ENCODE measurements at places on chromosomes 6 and 20.

DNA sequence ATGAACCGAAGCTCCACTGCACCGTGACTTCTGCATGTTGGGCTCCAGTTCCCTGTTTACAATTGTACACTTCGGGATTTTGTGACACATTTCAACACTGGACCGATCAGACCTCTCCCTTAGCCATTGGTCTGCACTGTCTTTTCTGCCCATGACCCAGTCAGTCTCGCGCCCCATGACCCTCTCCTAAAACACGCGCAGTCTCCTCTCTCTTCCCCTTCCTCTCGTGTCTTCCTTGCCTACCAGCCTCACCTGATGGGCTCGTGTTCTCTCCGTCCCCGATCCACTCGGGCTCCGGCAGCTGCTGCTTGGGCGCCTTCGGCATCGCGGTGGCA is 535 bp upstream of the ABCF1 start:
- DNase-seq, result no peak

- DNase-seq, result no peak
Observed at GRCh38 chr6:132659082-132659481, at the start of gene TAAR1. Gene TAAR1, minus strand, starts transcription at chr6:132659182. Its CDS starts 13,179 bp downstream, at chr6:132646003.

DNA sequence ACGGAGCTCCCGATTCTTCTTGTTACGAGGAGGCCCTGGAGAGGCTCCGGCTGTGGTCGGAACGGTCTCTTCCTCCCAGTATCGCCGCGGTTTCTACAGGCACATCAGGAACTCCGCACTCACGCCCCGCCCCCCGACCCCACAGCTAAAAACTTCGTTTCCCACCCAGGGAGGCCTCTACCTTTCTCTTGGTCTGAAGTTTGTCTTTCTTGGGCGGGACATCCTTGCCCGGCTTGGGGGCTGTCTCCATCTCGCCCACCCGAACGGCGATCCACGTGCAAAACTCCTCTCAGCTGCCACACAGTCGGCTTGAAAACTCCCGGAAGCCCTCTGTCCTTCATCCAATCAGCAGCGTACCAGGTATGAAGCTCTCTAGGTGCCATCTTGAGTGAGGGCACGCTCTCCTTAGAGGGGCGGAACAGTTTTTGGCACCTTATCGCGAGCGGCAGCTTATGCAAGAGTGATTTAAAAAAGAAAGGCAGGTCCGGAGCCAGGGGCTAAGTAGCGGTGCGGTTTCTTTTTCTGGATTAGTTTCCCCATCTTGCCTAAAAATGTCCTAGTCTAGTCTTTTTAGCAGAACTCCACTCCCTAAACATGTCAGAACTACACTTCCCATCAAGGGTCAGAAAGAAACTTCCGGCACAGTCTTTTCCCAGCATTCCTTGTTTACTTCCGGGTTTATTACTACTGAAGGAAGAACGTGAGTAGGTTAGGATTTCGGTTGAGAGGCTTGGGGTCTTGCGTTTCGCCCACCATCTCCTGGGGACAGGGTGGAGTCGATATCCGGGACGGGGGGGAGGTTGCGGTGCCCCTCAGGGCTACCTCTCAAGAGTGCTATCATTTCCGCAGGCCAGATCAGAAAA is at the start of the genes PFDN6 and WDR46:
PFDN6 (plus strand) TSS at position 681 of the 863 bp plus-strand sequence. CDS start 256 bp downstream, outside the sequence.
WDR46 (minus strand) TSS at position 319 of the 863 bp plus-strand sequence; CDS start at position 250, 69 bp downstream.
- peak; percentile 87 for DNase-seq

- DNase-seq, result no peak
Observed at GRCh38 chr6:23533944-23534343, 592.1 kb upstream of the NRSN1 start.

DNA sequence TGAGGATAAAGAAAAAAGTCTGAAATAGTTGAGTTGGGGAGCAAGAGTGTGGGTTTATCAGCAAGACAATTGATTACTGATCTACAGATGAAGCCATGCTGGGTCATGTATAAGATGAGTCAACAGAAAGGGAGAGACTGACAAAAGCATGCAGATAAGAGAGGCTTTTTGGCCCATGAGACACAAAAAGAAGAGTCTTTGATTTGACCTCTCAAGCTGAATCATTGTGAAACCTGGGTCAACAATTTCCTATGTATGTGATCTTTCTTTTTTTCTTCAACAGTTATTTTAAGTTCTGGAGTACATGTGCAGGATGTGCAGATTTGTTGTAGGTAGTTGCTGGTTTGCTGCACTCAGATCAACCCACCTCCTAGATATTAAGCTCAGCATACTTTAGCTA is 15.9 kb downstream of the RIMS1 start:
- DNase-seq, result no peak

DNA sequence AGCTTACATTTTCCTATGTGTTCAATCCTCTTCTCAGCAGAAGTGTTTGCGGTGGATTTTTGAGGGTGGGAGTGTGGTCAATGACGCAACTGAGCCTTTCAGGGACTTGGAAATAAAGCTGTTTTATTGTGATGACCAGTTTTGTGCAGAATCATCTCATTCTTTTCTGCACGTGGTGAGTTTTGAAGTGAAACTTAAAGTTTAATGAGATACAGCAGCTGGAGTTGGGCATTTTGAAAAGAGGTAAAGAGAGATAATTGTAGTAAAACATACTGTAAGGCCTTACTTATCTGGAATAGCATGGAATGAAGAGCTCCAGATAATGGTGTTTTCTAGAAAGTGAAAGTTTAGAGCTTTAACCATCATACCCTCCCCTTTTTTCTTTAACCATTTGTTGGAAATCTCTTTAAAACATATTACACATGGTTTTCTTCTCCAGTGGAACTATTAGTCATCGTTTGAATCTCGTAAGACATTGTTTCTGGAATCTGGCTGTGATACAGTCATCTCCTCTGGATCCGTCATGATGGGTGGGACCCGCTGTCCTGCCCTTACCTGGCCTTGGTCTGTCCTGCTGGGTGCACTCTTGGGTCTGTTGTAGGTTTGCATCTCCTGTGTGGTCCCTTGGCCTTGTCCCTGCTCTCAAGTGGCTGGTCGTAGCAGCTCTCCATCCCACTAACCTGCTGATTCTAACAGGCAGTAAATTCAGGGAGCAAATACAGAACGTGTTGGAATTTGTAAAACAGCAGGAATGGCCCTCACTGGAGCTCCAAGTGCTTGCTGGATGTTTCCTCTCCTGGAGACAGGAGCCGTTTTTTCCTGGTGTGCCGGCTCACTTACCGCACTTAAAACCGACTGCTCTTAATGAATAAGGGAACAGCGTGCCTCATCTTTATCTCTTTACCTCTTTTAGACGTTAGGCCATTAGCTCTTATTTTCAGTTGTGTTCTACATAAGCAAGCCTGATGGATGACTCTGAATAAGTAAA is 29.8 kb downstream of the UST start:
- no peak for DNase-seq

DNA sequence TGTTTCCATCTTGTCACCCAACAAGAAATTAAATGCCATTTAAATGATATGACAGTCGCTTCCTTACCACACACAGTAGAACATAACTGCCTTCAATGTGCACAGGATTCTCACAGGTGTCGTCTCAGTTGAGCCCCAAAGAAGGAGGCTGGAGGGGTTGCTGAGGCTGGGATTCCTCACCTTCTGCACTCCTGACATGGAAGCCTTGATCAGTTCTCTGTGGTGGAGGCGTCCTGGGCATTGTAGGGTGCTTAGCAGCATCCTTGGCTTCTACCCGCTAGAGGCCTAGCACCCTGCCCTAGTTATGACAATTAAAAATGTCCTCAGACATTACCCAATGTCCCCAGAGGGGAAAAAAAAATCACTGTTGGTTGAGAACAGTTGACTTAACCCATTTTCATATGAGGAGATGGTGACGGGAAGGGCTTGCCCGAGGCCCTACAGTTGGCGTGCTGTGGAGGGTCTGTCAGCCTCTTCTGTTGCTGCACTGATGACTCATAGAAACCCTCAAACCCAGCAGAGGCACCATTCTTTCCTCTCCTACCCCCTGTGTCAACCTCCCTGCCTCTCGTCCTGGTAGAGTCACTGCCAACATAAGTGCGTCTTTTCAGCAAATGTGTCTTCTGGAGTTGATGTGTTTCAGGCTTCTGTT is 19.3 kb upstream of the ZNF831 start:
- no peak for DNase-seq

GRCh38 chr6:21885532-21886114 is 292.1 kb downstream of the SOX4 start:
- DNase-seq, result peak; percentile 70

DNA sequence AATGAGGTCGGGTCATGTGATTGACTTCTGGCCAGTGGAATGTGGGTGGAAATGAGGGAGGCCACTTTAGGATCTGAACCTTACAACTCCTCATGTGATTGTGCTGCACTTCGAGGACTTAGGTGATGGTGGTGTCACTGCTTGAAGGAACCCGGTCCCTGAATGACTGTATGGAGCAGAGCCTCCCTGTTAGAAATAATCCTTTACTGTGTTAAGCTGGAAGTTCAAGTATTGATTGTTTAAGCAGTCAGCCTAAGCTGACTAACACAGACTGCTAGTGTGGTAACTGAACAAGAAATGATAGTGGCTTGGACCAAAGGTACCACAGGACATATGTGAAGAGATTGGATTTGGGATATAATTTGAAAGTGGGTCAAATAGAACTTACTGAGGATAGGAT is 138.0 kb downstream of the OPN5 start:
- no peak for DNase-seq

DNA sequence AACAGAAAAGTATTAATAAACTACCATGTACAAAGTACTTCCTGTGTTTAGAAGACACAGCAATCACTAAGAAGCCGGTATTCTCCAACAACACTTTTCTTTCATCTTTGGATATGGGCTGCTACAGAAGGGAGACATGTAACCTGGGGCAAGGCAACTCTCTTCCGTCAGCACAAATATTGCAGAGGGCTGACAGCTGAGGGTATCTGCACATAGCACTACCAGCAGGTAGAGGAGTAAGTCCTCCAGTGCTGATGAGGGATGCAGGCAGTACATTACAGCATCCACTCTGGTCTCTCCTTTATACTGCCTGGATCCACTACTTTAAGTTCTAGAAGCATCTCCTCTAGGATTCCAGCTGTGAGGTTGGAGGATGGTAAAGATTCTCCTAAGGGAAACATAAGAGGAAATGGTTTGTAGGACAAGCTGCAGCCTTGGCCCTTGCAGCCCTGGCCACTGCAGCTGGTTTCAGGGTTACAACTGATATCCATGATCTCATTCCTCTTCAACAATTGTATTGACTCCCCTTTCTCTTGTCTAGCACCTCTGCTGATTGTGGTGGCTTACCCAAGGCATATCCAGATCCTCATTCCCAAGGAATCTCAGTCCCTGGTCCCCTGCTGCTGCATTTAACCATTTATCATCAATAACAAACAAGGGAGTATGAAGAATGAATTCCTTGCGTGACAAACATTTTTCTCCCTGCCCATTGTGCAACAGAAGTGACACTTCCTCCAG is 110.7 kb upstream of the ADGRF1 start:
- no peak for DNase-seq

DNA sequence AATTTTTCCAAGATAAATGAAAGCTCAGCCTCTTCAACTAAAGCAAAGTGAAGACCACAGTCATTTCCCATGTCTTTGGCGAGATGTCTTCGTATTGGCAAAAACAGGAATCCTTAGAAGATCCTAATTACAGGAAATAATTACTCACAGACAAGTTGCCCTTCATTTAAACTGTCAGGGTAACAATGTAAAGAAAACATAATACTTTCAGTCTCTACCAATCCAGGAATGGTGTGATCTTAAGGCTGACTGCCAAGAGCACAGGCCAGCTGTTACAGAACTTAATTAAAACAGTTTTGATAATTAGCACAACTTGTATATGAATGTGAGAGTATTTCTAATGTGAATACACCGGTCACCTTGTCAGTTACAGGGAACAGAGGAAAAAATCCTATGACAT is 292.2 kb downstream of the PACRG start:
- DNase-seq, result no peak

GRCh38 chr6:79602859-79603258 is 28.3 kb upstream of the SH3BGRL2 start:
- DNase-seq, result no peak

DNA sequence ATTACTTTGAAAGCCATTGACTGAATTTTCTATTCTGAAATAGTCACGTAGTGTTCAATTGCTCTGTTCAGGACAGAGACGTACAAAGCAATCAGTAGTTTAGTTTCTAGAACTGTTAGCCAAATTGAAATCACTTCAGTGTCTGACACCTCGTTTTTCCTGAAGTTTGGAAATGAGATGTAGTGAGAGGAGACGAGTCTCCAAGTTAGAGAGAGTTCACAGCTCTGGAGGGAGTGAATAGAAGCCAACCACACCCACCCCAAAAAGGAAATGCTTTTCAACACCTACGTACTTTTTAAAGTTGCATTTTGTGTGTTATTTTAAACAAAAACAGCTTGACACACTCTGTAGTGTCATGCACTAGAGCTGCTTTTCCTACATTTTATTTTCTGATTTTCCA is 296.0 kb downstream of the ADGRG6 start:
- DNase-seq, result no peak

- no peak for DNase-seq
Observed at GRCh38 chr6:11076540-11076939, 17.1 kb upstream of the SMIM13 start.

GRCh38 chr6:11824986-11825385 is 46.4 kb upstream of the ADTRP start:
- DNase-seq, result no peak

- DNase-seq, result no peak
Observed at GRCh38 chr6:169783971-169784820, 32.8 kb downstream of the ERMARD start.

GRCh38 chr6:40755046-40755681 is 168.0 kb upstream of the LRFN2 start:
- DNase-seq, result peak; percentile 68

DNA sequence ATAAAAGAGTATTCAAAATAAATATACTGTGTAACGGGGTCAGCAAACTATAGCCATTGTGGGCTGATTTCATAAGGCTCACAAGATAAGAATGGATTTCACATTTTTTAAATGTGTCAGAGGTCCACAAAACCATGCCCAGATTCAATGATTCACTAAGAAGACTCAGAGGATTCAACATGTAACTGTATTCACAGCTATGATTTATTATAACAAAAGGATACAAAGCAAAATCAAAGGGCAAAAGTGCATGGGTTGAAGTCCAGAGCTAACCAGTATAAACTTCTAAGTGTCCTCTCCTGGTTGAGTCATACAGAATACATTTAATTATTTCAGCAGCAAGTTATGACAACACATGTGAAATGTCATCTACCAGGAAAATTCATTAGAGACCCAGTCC is 49.2 kb downstream of the TBC1D32 start:
- DNase-seq, result no peak

GRCh38 chr6:144364782-144365181 is 79.6 kb downstream of the UTRN start:
- DNase-seq, result no peak

DNA sequence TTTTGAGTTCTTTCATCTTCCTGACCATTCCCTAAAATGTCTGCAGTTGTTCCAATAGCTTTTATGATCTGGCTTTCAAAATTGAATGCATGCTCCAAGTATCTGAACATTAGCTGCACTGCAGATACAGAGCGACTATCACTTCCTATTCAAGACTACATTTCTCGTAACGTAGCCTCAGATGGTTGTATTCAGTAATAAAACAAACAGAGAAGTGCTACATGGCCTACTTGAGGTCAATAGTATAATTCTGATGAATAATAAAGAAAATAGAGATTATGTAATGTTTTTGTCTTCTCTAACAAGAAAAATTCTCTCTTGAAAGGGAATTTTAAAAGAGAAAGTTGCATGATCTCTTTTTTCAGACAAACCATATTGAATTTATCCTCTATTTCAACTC is 333.9 kb upstream of the IRAK1BP1 start:
- DNase-seq, result no peak

All from hepatocyte (in vitro differentiated cells).